ENCODE measurements at places on chromosomes 2 and 18.
A peak's percentile ranks its signal among the peaks of the same experiment; 100 is the strongest.

GRCh38 chr2:181143790-181144300, 163.4 kb downstream of the UBE2E3 start:
- peaks cover 9% of the 10 kb centered on the region for H3K36me3 ChIP-seq
- H3K27ac ChIP-seq, result peak overlapping the region; percentile 68
- H3K4me3 ChIP-seq, result peak overlapping the region; percentile 32
- H3K4me1 ChIP-seq, result peaks cover 63% of the 10 kb centered on the region

GRCh38 chr2:50878251-50878650, 153.7 kb downstream of the NRXN1 start:
- H3K27ac ChIP-seq, result no peak overlapping the region
- H3K4me3 ChIP-seq, result no peak overlapping the region
- no peaks in the 10 kb centered on the region for H3K4me1 ChIP-seq
- no peak for DNase-seq
- H3K36me3 ChIP-seq, result no peaks in the 10 kb centered on the region

- no peaks in the 10 kb centered on the region for H3K36me3 ChIP-seq
- H3K27me3 ChIP-seq, result peaks cover 16% of the 10 kb centered on the region
- no peaks in the 10 kb centered on the region for H3K4me1 ChIP-seq
- no peak for DNase-seq
These were observed 126.7 kb upstream of the SMIM21 start for GRCh38 chr18:75554176-75554575.

GRCh38 chr18:9278028-9278427, 56.5 kb upstream of the TWSG1 start:
- H3K4me3 ChIP-seq, result no peak overlapping the region
- H3K27me3 ChIP-seq, result no peaks in the 10 kb centered on the region
- peaks cover 39% of the 10 kb centered on the region for H3K36me3 ChIP-seq
- H3K4me1 ChIP-seq, result no peaks in the 10 kb centered on the region
- H3K27ac ChIP-seq, result no peak overlapping the region
- no peak for DNase-seq

DNA sequence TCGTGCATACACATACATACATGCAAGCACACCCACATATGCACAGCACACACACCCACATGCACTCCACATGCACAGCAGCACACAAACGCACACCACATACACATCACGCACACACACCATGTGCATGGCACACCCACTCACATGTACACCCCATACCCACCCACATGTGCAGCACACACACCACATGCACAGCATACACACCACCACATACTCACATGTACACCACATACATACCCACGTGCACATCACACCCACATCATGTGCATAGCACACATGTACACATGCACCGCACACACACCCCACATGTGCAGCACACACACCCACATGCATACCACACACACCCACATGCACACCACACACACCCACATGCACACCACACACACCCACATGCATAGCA, 132.0 kb upstream of the RGPD4 start:
- no peak overlapping the region for H3K27ac ChIP-seq
- H3K4me3 ChIP-seq, result no peak overlapping the region
- no peaks in the 10 kb centered on the region for H3K36me3 ChIP-seq

- no peaks in the 10 kb centered on the region for H3K27me3 ChIP-seq
- no peaks in the 10 kb centered on the region for H3K4me1 ChIP-seq
- peaks cover 4% of the 10 kb centered on the region for H3K36me3 ChIP-seq
- no peak overlapping the region for H3K27ac ChIP-seq
- no peak for DNase-seq
These were observed 179.7 kb downstream of the EVA1A start for GRCh38 chr2:75381032-75381431.

GRCh38 chr2:173251225-173251624, 103.4 kb upstream of the CDCA7 start:
- H3K4me3 ChIP-seq, result no peak overlapping the region
- no peak overlapping the region for H3K27ac ChIP-seq
- DNase-seq, result no peak
- no peaks in the 10 kb centered on the region for H3K36me3 ChIP-seq
- no peaks in the 10 kb centered on the region for H3K4me1 ChIP-seq

DNA sequence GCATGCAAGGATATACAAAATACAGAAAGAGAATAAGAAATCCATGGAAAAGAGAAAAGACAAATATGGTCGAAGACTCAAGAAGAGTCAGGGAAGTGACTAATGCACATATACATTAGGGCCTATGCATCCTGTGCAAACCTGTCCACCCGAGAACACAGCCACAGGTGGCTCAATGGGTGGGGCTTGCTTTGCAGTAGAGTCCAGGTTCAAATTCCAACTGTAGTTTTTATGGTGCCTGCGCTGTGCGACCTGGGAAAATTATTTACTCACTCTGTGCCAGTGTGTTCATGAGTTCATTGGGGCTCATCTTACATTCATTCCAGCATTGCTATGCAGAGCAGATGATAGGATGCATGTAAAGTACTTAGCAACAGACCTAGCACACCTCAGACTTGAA, 244.7 kb downstream of the CTNNA2 start:
- H3K4me1 ChIP-seq, result no peaks in the 10 kb centered on the region
- no peak overlapping the region for H3K4me3 ChIP-seq
- no peak for DNase-seq
- no peak overlapping the region for H3K27ac ChIP-seq

DNA sequence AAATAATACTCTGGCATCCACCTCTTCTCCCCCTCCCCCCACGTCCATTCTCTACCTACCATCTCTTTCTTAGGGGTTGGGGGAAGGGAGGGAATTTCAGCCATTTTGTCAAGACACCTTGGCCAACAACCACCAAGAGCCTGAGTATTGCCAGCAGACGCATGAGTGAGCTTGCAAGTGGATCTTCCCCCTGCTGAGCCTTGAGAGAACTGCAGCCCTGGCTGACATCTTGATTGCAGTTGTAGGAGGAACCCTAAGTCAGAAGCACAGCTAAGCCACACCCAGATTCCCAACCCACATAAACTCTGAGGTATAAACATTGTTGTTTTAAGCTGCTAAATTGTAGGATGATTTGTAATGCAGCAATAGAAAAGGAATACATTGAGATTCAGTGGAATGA, 165.6 kb downstream of the TMEFF2 start:
- H3K4me1 ChIP-seq, result no peaks in the 10 kb centered on the region
- peak; percentile 10 for DNase-seq
- H3K36me3 ChIP-seq, result no peaks in the 10 kb centered on the region
- H3K27me3 ChIP-seq, result peaks cover 2% of the 10 kb centered on the region
- no peak overlapping the region for H3K27ac ChIP-seq

DNA sequence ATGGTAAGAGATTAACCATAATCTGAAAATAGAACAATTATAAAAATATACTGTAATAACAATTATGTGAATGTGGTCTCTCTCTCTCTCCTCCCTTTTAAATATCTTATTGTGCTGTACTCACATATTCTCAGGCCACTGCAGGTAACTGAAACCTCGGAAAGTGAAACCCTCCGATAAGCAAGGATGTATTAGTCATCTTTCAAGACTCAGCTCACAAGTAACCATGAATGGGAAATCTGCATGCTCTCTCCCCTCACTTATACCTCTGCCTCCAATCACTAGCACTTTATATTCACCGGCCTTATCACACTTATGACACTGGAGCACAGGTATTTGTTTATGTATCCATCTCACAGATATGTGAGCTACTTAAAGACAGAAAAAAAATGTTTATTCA, 139.7 kb downstream of the LRP2 start:
- no peaks in the 10 kb centered on the region for H3K36me3 ChIP-seq
- no peak overlapping the region for H3K4me3 ChIP-seq
- H3K27ac ChIP-seq, result no peak overlapping the region
- no peak for DNase-seq
- no peaks in the 10 kb centered on the region for H3K4me1 ChIP-seq
- H3K27me3 ChIP-seq, result no peaks in the 10 kb centered on the region
